Neural progenitor cell (in vitro differentiated cells): ENCODE measurements at places on chromosomes 5 and 9.

GRCh38 chr5:159861086-159861485, 55.2 kb upstream of the ADRA1B start:
- DNase-seq, result no peak

- no peak for DNase-seq
Observed at GRCh38 chr5:1000329-1000728, 8.3 kb upstream of the NKD2 start.

- DNase-seq, result peak; percentile 15
Observed at GRCh38 chr9:2425676-2426075, 195.9 kb upstream of the VLDLR start.

- DNase-seq, result no peak
Observed at GRCh38 chr9:1052365-1053281, 2.5 kb downstream of the DMRT2 start.

GRCh38 chr9:2972475-2972874, 128.6 kb upstream of the PUM3 start:
- no peak for DNase-seq

GRCh38 chr5:175657593-175658271, at the start of gene HRH2:
Gene HRH2, plus strand, starts transcription at chr5:175658071. Its CDS starts 25,163 bp downstream, at chr5:175683234.
- DNase-seq, result peak; percentile 56

- DNase-seq, result no peak
Observed at GRCh38 chr9:13731637-13732036, 452.1 kb upstream of the MPDZ start.
